ENCODE measurements at places on chromosomes 5 and 9. TPM values are rescaled to one million over a fixed set of nuclear protein-coding genes. Genes with fewer than 3 reads are reported as not detected.

The PCDHA1 gene
- total RNA-seq: not detected

The BTNL8 gene
- total RNA-seq: not detected

The OR13C9 gene
- not detected for total RNA-seq

DNA sequence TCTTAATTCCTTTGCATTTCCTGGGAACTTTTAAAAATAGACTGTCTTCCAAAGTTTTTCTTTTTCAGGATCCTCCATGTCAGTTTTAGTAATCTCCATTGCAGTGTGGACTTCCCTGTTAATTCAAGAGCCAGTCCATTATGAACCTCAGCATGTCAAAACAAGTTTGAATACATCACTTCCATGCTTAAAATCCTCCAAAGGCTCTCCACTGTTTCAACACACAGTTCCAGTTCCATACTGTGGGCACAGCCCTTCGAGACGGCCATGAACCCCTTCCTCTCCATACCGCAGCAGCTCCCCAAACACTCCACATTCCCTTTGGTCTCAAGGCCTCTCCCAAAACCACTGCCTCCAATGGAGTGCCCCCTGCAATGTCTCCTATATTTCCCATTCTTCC is 19.5 kb downstream of the LIFR start:
- DNase-seq: no peak

DNA sequence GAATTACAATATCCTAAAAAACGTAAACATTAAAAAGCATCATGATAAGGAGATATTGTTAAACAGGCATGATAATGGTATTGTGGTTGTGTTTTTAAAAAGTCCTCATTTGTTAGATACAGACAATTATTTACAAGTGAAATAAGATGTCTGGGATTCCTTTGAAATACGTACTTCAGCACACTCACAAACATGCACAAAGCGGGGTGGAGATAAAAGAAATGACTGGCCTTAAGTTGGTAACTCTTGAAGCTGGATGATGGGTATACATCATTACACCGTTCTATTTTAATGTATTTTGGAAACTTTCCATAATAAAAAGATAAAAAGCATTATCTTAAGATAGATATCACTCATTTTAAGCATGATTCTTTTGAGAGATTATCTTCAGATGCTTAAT is 1.0 kb downstream of the FAM200C start:
- no peak for DNase-seq

- DNase-seq: no peak
Measured at GRCh38 chr5:57843059-57843367, 360.4 kb upstream of the ACTBL2 start.

The EGFLAM gene
- total RNA-seq: 6.8 TPM

The ST8SIA4 gene
- 9.6 TPM for total RNA-seq

GRCh38 chr9:72635197-72635596 is 113.8 kb downstream of the TMC1 start:
- DNase-seq: no peak

- no peak for DNase-seq
Measured at GRCh38 chr5:10747678-10748622, 13.1 kb downstream of the DAP start.

The FAM221B gene
- total RNA-seq: 0.07 TPM

The NTRK2 gene
- 63.4 TPM for total RNA-seq

DNA sequence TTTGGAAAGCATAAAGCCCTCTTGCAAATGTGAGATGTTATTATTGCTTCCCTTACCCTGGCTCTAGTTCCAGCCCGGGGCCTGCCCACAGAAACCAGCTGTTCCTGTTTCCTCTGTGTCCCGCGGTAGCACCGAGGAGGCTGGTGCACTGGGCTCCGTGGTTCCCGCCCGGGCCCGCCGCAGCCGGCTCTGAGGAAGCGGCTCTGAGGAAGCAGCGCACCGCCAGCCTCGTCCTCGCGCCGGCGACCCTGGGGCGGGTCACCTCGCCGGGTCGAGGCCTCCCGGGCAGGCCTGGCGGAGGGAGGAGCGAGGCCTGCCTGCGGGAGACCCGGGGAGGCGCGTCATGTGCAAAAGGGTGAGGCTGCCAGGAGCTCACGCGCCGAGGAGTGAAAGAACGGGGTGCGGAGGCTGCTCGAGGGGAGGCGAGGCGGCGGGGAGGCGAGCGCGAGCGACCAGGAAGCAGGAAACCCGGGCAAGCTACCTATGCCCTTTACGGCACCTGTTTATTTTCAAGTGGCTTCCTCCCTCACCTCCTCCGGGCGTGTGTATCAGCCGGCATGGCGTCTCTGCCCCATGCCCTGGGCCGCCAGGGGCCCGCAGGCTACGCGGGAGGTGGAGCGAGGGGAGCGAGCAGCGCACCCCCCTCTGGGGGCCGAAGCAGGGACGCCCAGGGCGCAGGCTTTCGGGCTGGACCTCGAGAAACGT is 61.3 kb upstream of the MEGF10 start:
- DNase-seq: peak; percentile 27

- DNase-seq: no peak
Measured at GRCh38 chr9:133278161-133279114, 3.4 kb upstream of the ABO start.

- no peak for DNase-seq
Measured at GRCh38 chr5:124418390-124418789, 328.0 kb downstream of the ZNF608 start.

DNA sequence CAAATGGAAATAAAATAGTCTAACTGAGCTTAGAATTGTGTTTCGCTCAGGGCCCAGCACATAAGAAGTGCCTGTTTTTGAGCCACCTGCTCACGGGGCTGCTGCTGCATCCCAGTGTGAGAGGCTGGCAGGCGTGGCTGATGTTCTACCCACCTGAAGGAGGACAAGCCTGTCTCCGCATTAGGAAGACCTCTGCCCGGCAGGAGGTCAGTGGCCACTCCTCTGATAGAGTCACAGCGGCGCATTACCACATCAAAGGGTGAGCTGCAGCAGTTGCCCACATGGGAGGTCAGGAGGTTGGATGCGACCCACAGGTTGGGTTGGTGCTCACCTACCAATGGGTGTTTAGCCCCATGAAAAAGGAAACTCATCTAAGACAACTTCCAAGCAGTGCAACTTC is 3.7 kb upstream of the SLC6A7 start:
- DNase-seq: no peak

GRCh38 chr5:59139695-59140094 is 556.8 kb downstream of the RAB3C start:
- no peak for DNase-seq

- no peak for DNase-seq
Measured at GRCh38 chr5:68375540-68375939, 160.0 kb downstream of the PIK3R1 start.

The PCDHB2 gene
- total RNA-seq: 118 TPM

DNA sequence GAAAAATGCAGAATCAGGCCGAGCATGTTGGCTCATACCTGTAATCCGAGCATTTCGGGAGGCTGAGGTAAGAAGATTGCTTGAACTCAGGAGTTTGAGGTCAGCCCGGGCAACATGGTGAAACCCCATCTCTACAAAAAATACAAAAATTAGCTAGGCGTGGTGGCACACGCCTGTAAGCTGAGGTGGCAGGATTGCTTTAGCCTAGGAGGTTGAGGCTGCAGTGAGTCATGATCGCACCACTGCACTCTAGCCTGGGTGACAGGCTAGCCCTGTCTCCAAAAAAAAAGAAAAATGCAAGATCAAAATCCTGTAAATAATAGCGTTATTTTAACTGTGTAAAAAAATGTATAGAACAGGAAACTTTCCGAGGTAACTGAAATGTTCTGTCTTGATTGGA is 39.4 kb downstream of the RNF44 start:
- DNase-seq: no peak

The PCDHA11 gene
- 11.7 TPM for total RNA-seq

The WDR31 gene
- total RNA-seq: 4.1 TPM

The ADAMTS19 gene
- total RNA-seq: 12.8 TPM

GRCh38 chr5:105922574-105922973 is 1748.2 kb downstream of the EFNA5 start:
- DNase-seq: no peak

The OR1Q1 gene
- total RNA-seq: not detected

DNA sequence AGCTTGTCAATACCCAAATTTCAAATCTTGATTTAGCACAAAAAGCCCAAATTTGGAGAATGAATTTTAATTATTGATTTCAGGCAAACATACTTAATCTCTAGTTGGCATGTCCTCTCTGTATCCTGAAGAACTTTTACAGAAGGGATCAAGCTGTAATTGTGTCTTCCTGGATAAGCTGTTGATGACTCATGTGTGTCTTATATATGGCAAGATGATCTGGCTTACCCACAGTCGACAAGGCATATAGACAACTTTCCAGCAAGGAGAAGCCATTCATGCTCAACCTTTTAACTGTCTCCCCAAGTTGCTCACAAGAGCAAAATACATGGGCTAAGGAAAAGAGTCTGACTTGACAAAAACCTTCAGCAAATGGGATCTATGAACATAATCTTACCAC is 112.5 kb upstream of the SLCO6A1 start:
- DNase-seq: no peak

- DNase-seq: peak; percentile 81
Measured at GRCh38 chr9:68704814-68705530, at the start of gene PIP5K1B. TSS of gene PIP5K1B (plus strand) at chr9:68705240. CDS start at chr9:68822615, 117,375 bp downstream.

DNA sequence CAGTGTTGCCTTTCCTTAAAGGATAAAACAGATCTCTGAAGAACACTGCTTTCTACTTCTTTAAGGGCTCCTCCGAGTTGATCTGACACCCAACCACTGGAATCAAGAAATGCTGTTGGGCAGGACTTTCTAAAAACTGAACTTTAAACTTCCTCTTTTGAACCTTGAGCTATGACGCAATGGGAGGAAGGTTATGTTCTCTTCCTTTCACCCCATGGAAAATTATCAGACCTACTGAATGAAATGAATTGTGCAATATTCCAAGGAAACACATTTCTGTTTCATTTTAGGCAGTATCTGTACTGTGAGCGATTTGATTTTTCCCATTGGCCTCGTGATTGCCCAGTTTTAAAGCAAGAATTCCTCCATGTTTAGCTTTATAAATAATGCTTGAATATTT is 206.0 kb upstream of the PRR16 start:
- DNase-seq: no peak

DNA sequence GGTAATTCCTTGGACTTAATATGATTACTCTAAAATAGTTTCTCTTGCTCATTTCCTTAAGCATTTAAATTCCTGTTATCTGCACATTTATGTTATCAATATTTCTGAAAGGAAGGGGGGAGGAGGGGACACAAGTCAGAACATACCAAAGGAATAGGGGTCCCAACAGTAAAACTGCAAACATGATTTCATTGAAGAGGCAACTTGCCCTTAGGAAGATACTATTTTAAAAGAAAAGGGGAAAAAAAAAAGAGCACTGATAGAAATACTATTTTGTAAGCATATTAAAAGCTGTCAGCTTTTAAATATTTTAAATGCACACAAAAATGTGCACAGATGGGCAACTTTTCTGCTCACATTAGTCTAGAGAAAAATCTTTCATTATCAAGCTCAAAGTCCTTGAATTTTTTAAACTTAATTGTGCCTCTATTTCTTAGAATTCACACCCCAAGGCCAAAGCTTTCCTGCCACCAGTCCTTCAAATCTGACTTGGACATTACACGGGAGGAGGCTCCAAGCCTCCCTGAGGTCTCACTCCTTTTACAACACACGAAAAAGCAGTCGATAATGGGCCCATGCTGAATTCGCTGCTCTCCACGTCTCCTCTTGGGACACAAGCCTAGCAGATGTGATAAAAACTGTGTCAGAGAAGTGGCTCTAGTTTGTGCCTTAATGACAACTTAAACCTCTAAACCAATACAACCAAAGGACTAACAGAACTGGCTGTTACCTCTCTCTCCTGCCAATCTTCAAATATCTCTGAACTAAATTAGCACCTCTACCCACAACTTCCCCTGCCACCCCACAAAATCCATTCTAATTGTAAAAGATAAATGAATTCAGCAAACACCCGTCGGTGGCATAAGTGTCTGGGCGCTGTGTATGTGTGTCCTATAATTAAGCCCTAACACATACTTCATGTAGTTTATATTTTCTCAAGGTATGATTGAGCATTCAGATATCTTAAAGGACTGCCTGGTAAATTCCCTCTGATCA is 154.3 kb downstream of the DENND1A start:
- DNase-seq: no peak

The HIGD2A gene
- total RNA-seq: 81.4 TPM

The LCN10 gene
- total RNA-seq: 0.20 TPM

DNA sequence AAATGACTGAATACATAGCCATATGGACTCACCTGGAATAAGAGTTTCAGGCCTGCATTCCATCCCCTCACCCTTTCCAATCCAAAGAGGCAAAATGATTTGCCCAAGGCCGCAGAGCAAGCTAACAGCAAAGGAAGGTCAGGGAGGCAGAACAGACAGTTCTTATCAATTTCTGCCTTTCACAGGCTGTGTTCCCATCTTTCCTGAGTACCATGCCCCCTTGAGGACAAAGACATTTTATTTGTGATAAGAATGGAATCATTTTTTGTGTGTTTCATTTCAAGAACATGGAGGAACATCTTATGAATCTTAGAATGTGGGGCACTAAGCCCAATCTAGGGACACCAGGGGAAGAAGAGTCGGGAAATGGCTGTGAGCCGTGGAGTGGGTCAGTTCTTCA is 13.9 kb downstream of the LHFPL2 start:
- DNase-seq: no peak

The LURAP1L gene
- total RNA-seq: 32.7 TPM

The GDNF gene
- total RNA-seq: 0.86 TPM

DNA sequence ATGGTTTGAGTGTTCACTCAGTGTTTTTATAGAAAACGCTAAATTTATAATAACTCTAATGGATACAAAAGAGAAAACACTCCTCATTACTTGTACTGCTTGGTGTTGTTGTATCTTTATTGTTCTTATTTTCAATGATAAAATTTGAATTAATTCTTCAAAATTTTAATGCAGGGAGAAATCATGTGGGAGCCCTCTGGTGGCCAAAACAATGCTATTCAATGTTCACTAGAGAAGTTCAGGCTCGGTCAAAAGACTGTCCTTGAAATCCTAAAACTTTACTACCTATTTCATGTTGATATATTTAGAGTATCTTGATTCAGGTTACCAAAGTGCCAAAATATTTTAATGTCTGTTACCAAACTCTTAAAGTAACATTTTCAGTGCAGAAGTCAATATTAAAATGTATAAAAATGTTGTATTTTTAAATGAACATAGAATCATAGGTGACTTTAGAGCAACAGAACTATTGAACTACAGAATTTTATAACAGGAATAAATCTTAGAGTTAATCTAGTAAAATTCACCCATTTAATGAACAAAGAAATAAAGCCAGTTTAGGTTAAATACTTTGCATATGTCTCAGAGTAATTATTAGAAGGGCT is 1259.8 kb downstream of the PTPRD start:
- DNase-seq: peak; percentile 38

GRCh38 chr5:16914108-16914435 is 22.0 kb downstream of the MYO10 start:
- no peak for DNase-seq

GRCh38 chr5:55534436-55535198 is at the start of gene PLPP1:
TSS of gene PLPP1 (minus strand) at chr5:55534964. CDS start at chr5:55534629, 335 bp downstream.
- peak; percentile 91 for DNase-seq

DNA sequence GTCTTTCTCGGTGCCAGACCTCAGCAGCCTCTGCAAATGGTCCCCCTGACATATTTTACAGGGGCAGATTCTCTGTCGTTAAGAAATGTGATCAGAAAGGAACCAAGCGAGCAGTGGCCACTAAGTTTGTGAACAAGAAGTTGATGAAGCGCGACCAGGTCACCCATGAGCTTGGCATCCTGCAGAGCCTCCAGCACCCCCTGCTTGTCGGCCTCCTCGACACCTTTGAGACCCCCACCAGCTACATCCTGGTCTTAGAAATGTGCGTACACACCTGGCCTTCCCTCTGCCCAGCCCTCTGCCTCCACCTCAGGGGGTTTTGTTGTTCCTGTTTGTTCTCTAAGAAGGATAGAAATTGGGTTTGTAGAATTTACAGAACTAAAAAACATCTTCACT is 77.3 kb upstream of the OTULINL start:
- no peak for DNase-seq

The FAM120A gene
- 62.0 TPM for total RNA-seq

GRCh38 chr9:8860925-8861324 is 1061.3 kb upstream of the DMAC1 start:
- DNase-seq: no peak
